ENCODE measurements at places on chromosomes 1 and 21.

DNA sequence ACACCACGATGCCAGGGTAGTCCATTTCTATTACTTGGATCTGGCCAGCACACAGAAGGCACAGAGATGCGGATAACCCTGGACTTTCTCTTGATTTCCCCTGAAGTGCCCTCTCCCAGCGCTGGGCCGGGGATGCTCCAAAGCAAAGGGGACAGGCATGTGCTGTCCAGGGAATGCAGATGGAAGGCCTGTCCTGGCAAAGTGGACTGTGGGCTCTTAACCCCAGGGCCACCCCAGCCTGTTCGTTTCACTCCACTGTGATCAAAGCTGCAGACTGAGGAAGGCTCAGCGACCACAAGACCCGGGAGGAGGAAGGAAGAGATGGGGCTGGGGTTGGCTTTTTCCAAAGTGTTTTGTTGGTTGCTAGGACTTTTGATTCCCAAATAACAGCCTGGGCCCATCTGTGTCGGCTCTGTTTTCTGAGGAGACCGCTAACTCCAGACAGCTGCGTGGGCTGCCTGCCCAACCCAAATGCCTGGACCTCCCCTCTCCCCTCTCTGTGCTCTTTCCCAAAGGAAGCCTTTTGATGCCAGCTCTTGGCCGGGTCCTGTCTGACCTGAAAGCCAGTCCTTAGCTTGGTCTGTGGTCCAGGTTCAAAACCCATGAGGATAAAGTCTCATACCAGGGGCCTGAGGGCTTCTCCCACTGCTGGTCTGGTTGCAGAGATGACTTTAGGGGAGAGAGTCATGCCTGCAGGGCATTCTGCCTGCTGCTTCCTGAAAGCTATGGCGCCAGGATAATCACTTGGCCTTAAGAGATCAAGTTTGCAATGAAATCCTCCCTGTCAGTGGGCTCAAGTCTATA is 119.6 kb upstream of the CD34 start:
- no peak for DNase-seq

- no peak for DNase-seq
Measured at GRCh38 chr1:156126630-156127534, 12.4 kb downstream of the LMNA start.

DNA sequence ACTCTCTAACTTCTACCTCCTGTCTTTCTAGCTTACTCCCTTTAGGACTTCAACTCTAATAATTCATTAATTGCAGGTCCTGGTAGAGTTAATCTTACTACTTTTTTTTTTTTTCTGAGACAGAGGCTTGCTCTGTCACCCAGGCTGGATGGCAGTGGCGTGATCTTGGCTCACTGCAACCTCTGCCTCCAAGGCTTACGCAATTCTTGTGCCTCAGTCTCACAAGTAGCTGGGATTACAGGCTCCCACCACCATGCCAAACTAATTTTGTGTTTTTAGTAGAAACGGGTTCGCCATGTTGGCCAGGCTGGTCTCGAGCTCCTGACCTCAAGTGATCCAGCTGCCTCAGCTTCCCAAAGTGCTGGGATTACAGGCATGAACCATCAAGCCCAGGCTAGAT is 15.7 kb downstream of the BTBD8 start:
- no peak for DNase-seq

DNA sequence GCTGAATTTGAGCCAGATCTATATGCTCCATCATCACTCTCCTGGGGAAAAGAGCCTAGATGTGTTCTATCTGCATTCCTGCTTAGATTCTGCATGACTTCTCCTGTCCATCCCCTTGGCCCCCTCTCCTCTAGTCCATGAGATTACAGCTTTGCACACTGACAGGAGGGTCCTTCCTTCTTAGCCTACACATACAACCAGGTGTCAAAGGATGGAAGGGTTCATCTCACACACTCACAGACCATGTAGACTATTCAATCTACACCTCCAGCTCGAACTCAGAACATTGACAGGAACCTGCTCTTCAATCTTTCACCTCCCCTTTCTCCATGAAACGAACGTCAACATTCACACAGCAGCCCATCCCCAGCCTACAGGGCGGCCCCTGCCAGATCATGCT is 13.8 kb downstream of the C1orf116 start:
- DNase-seq = no peak

GRCh38 chr1:229003233-229004031 is 267.5 kb upstream of the RAB4A start:
- no peak for DNase-seq

GRCh38 chr1:172254521-172255222 is 165.8 kb upstream of the C1orf105 start:
- DNase-seq = no peak

- DNase-seq = no peak
Measured at GRCh38 chr1:232873412-232873811, 68.2 kb downstream of the MAP10 start.

- DNase-seq = no peak
Measured at GRCh38 chr1:171983584-171983983, 142.3 kb downstream of the DNM3 start.

DNA sequence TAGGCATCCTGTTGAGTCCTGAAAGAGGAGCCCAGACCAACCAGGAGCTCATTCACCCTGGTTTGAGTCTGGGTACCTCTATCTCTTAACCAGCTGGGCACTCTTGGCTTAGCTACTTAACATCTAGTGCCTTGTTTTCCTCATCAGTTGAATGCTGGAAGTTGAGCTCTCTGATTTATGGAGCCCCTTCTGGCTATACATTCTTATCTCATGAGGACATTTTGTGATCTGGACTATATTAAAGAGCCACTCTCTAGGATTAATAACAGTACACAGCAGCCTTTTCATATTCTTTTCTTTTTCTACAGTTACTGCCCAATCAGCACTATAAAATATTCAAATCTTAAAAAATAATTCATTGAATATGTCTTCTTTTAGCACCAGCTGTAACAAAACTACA is 296.9 kb upstream of the RUNX1 start:
- DNase-seq = no peak

DNA sequence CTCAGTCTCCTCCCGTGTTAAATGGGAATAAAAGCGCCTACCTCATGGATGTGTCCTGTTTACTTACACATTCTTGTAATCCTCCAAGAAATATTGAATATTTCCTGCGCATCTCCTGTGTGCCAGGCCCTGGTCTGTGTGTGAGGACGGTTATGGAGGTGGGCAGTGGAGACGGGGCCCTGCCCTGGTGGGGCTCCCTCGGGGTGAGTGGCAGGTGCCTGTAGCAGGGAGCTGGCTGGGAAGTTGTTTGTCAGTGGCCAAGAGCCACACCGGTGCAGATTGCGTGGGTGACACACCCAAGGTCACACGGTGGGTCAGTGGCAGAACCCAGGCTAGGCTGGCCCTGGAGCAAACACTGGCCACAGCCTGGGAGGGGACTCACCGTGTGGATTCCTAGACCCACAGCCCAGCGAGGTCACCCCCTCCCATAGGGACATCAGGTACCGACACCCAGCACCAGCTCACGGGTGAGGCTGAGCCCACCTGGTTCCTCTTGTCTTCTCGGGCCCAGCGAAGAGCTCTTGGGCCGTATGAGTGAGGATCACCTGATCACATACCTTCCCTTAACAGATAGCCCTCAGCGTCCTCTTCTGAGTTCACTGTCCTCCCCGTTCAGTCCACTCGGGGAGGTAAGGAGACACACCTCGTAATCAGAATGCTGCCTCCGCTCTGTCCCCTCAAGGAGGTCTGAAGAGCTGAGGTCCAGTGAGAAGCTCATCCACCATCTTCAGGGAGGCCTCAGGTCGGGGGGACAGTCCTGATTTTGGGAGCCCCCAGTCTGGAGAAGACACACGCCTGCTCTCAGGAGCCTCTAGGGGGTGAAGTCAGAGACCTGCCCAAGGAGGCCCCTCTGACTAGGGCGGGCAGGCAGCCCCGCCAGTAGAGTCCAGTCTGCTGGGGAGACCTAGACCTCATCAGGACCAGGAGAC is 349.6 kb downstream of the MATN1 start:
- no peak for DNase-seq

DNA sequence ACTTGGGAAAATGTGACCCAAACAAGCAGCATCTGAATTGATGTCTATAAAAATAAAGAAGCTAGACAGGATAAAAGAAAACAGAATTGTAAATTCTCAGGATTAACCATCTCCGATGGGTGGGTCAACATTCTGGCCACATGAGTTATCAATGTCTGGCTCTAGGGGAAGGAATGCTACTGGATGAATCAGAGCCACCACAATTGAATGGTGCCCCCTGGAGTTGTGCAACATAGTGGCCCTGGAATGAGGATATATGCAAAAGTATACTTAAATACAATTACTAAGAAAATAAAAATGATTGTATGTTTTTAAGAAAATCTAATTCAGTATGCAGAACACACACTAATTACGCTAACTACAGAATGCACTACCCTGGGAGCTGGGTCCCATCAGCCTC is 185.6 kb downstream of the TGFBR3 start:
- DNase-seq = no peak

GRCh38 chr1:2561898-2562895 is 6.0 kb downstream of the TNFRSF14 start:
- no peak for DNase-seq

DNA sequence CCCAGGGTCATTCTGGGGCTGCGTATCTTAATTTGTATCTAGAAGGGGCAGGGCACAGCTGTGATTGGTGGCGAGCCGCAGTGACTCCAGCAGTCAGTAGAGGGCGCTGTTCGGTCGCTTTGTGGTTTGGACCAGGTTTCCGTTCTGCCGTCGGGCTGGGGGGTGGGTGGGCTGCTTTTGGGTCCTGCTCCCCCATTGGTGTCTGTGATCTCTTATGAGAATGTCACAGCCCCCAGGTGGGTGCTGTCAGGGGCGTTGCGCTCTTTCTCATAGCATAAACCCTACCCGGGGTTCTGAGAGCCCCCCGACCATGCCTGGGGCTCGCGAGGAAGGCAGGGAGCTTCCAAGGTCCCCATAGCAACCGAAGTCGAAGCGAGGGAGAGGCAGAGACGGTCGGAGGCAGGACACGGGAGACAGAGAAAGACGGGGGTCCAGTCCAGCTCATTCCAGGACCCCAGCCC is 5.4 kb downstream of the TFF3 start:
- DNase-seq = peak; percentile 65

DNA sequence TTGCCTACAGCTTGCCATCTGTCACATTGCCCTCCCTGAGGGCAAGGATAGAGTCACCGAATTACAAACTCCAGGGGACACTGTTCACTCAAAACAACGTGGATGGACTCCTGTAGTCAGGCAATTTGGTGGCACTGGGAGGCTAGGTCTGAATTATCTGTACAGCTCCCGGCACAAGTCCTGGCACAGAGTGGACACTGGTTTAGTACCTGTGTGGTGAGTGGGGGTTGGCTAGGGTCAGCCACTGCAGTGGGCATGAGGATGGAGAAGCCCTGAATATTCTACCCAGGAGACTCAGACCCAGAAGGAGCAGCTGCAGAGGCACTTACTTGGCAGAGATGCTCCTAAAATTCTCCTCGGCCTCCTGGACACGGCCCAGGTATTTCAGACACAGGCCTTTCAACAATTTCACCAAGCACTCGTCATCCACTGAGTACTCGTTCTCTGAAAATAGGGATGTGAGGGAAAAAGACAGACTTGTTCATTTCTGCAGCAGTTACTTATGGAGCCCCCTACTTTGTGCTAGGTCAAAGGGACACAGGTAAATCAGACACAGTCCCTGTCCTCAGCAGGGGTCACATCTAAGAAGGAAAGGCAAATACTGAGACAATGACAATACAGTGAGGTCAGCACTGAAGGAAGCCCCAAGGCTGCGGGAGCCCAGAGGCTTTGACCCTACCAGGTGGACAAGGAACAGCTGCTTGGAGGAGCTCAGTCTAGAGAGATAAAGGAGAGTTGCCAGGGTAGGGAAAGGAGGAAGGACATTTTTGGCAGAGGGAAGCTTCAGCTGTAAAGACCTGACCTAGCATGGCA is 40.5 kb downstream of the TTC39A start:
- no peak for DNase-seq

- DNase-seq = no peak
Measured at GRCh38 chr1:25255706-25256577, 8.7 kb upstream of the RSRP1 start.

GRCh38 chr1:103254691-103255090 is 146.4 kb upstream of the COL11A1 start:
- DNase-seq = no peak

DNA sequence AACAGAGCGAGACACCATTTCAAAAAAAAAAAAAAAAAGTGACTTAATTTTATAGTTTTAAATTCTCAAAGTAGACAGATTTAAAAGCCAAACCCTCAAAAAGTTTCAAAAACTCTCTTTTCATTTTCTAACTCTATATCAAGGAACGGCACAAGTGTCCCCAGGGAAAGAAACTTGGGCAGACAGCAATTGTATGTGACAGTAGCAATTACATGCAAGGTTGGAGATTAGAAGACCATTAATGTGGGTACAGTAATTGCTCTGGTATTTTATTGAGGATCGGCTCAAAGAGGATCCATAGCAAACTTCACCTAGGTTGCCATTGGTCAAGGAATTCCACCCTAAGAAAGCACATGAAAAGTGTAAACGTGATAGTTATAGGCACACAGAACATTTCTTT is 46.2 kb downstream of the ACBD6 start:
- no peak for DNase-seq

- no peak for DNase-seq
Measured at GRCh38 chr1:24185076-24185475, 2.0 kb downstream of the IFNLR1 start.

GRCh38 chr1:167488786-167489185 is 29.5 kb downstream of the CD247 start:
- DNase-seq = no peak

DNA sequence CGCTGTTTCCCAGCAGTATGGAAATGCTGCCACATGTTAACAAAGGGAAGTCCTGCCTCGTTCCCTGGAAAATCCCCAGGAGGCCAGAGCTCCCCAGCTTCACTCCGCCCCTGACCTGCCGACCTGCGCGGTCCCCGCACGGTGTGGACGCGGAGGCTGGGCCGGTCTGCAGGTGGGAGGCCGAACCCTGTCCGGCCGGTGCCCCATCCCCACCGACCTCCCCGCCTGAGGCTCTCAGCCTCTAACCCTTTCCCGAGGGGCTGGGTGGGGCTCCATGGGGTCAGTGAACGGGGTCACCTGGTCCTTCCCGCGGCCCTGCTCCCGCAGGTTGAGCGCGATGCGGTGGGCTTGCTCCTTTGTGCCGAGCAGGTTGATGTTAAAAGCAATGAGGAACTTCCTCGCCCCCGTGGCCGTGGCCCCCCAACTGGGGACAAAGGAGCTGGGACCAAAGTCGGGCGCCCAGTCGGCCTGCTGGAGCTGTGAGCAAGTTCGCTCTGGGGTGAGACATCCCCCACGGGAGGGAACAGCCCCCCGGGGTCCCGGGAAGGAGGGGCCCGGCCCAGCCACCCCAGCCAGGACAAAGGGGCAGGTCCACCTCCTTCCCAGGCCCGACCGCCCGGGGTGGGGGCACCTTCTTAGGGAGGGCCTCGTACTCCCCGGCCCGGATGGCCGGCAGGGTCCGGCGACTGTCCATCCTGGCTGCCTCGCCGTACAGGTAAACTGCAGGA is 4.0 kb downstream of the FTCD start:
- no peak for DNase-seq

DNA sequence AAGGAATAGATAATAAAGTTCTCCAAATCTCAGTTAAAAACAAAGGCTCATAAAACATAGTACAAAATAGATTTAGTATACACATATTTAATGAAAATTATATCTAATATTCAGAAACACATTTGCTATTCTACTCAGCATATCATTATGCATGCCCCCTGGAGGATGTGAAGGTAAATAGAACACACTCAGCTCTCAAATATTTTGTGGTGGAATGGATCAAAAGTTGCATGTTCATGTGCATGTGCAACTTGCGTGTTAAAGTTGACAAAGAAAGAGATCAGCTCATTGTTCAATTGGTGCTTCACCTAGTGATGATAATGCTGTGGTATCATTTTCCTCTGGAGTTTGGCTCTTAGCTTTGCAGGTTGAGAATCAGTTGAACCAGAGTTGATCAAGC is 4.9 kb upstream of the ZNF644 start:
- no peak for DNase-seq

Measured in NCI-H2081 (cell line).